MV-4-11 (cell line): ENCODE measurements at places on chromosomes 1 and 21.

DNA sequence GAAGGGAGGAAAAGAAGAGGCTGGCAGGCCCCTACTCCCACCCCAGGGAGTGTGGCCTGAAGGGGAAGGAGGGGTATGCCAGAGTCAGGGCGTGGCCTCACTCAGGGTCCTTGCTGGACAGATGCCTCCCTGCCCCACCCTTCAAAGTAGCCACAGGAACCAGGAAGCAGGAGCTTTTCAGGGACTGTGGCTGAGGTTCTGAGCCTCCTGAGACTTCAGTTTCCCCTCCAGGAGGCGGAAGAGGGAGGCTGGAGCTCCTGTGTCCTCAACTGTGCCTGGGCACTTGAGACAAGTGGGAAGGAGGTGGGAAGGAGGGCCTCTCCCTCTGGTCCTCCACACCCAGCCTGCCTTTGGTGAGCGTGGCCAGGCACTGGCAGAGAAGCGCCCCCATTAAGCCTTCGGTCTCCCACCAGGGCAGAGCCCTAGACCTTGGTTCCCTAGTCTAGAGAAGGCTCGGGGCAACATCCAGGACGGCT is 5.3 kb downstream of the CELSR2 start:
- DNase-seq: no peak

GRCh38 chr1:7116001-7116400 is 330.7 kb downstream of the CAMTA1 start:
- DNase-seq: no peak

- DNase-seq: no peak
These were observed 105.6 kb upstream of the GCLM start for GRCh38 chr1:94014635-94015488.

- no peak for DNase-seq
These were observed 52.8 kb upstream of the ACTRT2 start for GRCh38 chr1:2968471-2968881.

DNA sequence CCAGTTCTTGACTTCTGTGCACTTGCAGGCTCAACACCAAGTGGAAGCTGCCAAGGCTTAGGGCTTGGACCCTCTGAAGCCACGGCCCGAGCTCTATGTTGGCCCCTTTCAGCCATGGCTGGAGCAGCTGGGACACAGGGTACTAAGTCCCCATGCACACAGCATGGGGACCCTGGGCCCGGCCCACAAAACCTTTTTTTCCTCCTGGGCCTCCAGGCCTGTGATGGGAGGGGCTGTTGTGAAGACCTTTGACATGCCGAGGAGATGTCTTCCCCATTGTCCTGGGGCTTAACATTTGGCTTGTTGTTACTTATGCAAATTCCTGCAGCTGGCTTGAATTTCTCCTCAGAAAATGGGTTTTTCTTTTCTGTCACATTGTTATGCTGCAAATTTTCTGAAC is 59.8 kb downstream of the DISC1 start:
- DNase-seq: no peak
